Amniotic stem cell (primary cell): ENCODE measurements at places on chromosomes 3 and 15.

DNA sequence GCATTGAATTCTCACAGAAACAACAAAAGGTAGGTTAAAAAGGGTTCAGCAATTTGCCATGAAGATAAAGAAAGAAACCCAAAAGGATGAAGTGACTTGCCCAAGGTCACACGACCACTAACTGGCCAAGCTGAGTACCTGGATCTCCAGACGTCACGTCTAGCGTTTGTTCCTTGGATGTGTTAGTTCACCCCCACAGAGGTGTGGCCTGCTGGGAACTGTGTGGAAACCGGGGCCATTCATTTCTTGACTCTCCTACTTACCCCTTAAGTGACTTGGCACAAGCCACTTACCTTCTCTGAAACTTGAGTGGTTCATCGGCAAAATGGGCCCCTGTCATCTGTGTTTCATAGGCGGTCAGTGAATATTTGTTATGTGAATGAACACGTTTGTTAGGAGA lies 244.3 kb upstream of the SLCO3A1 start:
- DNase-seq, result no peak

GRCh38 chr3:18334837-18335601 lies 90.1 kb downstream of the SATB1 start:
- no peak for DNase-seq

DNA sequence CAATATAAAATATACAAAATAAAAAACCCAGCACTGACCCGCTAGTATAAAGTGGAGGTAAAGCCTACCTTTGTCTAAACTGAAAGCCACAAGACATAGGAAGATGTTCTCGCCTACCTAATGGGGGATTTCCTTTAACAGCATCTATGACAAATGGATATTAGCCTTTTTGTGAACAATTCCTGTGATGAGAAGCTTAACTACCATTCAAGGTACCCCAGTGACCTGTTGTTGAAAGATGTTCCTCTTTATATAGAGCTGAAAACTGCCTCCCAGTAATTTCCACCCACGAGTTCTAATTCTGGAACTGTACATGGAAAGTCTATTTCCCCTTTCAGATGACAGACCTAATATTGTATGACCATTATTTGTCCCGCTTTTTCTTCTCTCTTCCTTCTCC lies 109.8 kb upstream of the RASGRP1 start:
- no peak for DNase-seq

GRCh38 chr15:70089692-70089971 lies 8.1 kb downstream of the TLE3 start:
- no peak for DNase-seq

DNA sequence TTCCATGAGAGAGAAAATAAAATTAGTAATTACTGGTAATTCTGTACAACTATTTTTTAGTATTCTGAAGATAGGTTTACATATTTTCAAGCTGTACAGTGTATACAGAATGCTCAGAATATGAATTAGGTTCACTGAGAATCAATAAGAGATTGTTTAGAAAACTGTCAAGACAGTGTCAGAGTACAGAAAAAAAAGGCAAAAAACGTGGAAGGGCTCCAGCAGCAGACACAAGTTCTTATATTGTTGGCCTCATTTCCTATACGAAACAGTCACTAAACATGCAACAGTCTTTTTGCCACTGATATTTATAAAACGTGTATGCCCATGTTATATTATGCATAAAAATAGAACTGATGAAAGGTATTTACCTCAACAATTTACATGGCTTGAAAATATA lies 103.9 kb downstream of the ISL2 start:
- no peak for DNase-seq

GRCh38 chr3:101278727-101279126 lies 41.6 kb downstream of the IMPG2 start:
- DNase-seq, result no peak

GRCh38 chr15:61888074-61888780 lies 172.0 kb downstream of the VPS13C start:
- DNase-seq, result no peak

GRCh38 chr15:99537344-99537743 lies 28.4 kb upstream of the MEF2A start:
- DNase-seq, result no peak

DNA sequence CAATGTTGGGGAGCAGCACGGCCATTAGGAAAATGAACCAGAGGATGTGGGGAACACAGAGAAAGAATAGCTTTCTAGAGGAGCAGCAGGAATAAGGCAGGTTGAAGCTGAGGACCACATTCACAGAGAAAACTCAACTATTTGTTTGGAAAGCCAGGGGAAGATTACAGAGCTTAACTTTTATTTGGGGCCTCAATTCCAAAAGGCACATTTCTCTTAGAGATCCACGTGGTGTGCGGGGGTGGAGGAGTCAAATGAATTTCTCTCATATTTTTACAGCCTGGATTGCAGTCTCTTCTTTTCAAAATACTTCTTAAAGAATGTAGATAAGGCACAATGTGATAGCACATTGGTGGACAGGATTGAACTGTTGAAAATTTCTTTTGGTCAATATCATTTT lies 253.7 kb downstream of the ROBO1 start:
- DNase-seq, result no peak

DNA sequence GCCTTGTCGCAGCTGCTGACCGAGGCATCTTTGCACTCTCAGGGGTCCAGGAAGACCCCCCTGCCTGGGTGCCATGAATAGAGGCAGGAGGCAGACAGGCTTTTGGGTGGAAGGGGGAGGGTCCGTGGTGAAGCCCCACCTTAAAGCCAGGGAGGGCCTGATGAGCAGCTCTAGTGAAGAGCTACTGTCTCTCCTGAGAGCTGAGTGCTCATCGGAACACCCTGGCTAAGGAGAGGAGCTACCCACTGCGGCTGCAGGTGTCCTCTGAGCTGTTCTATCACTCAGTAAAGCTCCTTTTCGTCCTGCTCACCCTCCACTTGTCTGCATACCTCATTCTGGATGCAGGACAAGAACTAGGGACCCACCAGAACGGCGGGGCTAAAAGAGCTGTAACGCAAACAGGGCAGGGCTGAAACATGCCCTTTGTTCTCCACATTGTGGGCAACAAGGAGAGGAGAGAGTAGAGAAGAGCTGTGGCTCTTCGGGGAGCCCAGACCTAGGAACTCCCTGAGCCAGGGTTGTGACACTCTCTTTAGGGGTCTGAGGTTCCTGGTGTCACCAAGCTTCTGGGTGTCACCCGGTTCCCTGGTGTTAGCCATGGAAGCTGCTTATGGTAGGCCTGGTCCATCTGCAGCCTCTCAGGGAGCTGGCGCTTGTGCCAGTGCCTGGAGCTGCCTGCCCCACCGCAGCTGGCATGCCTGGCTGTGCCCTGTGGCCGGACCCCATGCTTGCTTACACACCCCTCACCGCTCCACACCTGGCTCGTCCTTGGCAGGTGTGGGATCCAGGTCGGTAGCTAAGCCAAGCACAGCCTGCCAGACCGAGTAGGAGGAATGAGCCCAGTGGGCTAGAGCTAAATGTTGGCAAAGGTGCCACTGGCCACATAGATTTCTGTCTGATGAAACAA lies 26.2 kb upstream of the TFG start:
- DNase-seq, result no peak

- no peak for DNase-seq
Observed at GRCh38 chr3:190673148-190673547, 159.3 kb downstream of the IL1RAP start.

DNA sequence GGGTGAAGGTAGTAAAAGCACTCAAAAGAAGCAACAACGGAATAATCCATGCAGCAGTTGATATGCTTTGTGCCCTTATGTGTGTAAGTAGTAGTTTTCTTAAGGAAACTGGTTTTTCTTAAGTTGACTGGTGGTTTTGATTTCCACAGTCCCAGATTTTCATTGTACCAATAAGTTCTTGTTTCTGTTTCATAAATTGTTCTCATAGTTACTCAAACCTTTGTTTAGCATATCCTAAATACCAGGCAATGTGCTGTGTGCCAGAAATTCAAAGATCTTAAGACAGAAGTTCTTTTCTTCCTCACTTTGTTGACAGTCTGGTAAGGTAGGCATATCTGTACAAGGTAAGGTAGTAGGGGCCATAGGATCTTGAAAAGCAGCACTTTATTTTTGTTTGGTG lies 40.0 kb downstream of the DNAJC13 start:
- no peak for DNase-seq
